Activated CD8-positive, alpha-beta memory T cell treated with anti-CD3 and anti-CD28 coated beads for 1 hour (primary cell): ENCODE measurements at places on chromosomes 2 and 18.

DNA sequence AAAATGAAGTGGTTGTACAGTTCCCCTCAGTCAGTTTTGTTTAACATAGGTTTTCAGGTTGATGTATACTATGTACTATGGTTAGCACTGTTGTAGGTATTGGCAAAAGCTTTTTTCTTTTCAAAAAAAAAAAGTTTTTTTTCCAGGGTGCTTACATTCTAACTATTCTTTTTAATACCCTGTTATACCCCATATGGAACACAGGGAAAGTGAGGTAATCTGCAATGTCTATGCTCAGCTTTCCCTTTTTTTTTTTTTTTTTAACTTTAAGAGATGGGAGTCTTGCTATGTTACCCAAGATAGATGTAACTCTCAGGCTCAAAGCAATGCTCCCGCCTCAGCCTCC lies 590 bp upstream of the CCDC138 start:
- DNase-seq = no peak

- no peak for DNase-seq
Measured at GRCh38 chr18:70513502-70514171, 224.8 kb downstream of the SOCS6 start.

GRCh38 chr2:43708891-43709290 lies 32.7 kb upstream of the C1GALT1C1L start:
- DNase-seq = no peak

DNA sequence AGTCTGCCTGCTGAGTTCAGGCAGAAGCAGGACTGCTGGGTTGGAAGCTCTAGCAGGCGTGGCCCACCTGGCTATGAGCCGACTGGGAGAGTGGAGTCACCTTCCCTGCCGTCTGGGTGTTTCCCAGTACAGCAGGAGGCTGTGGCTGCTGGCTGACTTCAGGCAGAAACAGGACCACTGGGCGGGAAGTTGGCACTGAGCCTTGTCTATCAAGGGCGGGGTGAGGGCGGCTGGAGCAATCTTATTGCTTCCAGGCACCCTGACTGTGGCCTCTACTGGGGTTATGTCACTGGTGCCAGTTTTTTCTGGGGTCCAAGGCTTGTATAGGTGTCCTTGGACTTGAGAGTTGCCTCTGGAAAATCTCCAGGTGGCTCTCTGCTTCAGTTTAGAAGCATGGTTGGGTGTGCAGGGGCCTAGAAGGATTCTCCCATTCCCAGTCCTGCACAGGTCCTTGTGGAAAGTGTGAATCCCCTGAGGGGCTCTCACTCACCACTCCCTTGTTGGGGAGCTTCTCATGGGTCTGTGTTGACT lies 30.5 kb downstream of the LTBP1 start:
- no peak for DNase-seq

GRCh38 chr2:122328816-122329215 lies 573.4 kb downstream of the TSN start:
- no peak for DNase-seq

DNA sequence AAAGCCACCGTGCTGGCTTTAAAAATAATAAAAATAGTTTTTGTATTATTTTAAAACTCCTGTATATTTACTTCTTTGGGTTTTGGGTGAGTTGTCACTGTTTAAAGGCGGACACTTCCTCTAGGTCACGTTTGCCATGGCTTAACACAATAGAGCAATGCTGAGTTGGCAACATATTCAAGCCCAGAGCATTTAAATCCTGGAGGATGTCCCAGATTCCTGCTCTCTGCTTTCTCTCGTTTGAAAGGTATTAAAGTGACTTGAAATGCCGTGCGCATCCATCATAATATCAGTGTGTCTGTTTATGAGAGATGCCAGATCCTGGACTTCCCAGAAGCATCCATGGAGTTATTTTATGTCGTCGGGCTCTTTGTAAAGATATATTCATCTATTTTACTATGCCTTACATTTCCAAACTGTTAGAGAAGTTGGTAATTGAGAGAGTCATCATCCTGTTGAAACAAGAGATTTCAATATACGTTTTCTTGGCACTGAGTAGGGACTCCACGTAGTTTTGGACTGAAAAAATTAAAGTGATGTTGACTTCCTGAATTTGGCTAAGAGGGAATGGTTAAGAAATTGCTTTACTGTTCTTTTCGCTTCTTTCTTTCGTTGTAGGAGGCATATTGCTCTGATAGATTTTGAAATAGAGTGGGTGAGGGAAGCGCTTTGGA lies 150.6 kb downstream of the ZNF236 start:
- DNase-seq = no peak

- DNase-seq = no peak
Measured at GRCh38 chr2:62760026-62760425, 54.5 kb downstream of the EHBP1 start.

GRCh38 chr18:67665266-67665665 lies 148.7 kb upstream of the DSEL start:
- no peak for DNase-seq

DNA sequence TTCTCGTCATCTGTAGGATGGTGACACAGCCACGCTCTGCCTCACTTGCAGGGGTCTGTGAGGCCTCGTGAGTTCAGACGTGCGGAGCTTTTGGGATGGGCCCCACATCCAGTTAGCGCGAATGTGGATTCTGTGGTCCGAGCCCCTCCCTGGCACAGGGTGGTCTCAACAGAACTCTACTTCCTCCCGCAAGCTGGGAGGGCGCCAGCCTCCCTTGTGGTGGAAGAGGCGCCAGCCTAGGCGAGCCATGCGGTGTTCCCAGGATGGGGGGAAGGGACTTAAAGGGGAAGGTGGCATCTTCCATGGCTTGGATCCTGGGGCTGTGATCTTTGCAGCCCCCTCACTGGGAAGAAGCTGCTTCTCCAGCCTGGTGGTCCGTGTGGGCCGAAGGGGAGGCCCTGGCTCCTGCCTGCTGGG lies 1.4 kb downstream of the SNORC start:
- DNase-seq = no peak

- no peak for DNase-seq
Measured at GRCh38 chr18:24818441-24818840, 358.0 kb downstream of the HRH4 start.

DNA sequence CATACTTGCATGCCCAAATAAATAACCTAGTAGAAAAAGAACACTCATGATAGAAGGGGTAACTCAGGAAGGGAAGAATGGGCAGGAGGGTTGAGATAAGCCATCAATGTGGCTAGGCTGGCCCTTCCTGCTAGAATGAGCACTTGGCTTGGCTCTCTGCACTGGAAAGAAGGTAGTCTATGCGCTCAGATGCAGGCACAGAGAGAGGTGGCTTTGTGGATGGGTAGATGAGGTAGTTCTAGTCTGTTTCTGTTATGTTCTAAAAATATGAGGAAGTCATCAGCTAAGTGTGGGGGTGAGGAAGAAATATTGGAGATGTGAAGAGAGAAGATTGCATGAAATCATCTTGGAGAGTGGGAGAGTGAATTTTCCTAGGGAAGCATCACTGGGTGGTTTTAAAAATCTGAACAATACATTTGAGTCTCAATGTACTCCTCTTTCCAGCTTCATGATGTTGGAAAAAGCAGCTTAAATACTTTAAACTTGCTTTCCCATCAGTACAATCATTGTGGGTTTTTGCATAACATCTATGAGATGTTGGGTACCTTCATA lies 357.1 kb downstream of the CNTNAP5 start:
- no peak for DNase-seq

DNA sequence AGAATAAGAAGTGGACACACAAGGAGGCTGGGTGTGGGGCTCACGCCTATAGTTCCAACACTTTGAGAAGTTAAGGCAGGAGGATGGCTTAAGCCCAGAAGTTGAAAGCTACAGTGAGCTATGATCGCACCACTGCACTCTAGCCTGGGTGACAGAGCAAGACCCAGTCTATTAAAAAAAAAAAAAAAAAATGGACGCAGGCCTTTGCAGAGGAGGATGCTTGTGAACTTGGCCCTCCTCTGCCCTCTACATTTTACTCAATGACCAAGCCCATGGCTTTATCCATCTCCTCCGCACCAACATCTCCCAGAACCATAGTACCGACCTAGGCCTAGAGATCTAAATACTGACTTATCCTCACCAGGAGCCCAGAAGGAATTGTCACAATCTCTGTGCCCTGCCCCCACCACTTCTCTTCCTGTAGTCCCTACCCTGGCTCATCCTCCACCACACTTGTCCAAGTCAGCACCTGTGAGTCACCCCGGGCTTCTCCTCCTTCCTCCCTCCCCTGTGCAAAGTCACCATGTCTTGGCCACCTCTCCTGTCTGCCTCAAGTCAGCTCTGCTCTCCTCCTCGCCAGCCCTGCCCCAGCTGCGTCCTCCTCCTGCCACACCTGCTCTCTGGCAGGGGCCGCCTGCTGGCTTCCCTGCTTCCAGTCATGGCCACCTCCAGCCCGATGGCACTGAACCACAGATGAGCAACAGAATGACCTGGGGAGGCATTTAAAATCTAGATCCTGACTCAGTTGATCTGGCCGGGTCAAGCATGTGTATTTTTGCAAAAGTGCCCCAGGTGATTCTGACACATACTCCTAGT lies 35.8 kb upstream of the ASPRV1 start:
- DNase-seq = no peak

- DNase-seq = no peak
Measured at GRCh38 chr2:136407952-136408318, 290.0 kb upstream of the CXCR4 start.

DNA sequence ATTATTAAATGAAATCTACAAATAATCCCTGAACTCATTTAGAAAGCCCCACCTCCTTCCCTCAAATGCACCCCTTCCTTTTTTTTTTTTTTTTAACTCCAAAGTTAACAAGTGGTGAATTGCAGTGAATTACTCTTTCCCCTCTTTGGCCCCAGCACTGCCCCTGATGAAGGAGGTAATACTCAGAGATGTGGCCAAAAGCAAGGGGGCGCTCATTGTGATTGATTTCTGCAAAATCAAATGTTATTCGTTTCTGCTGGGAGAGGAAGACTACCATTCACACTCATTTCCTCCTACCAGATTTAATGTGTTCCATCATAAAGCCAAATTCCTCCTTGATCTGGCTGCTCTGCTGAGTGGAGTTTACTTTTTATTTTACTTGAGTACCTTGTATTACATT lies 259.4 kb downstream of the GPD2 start:
- no peak for DNase-seq

DNA sequence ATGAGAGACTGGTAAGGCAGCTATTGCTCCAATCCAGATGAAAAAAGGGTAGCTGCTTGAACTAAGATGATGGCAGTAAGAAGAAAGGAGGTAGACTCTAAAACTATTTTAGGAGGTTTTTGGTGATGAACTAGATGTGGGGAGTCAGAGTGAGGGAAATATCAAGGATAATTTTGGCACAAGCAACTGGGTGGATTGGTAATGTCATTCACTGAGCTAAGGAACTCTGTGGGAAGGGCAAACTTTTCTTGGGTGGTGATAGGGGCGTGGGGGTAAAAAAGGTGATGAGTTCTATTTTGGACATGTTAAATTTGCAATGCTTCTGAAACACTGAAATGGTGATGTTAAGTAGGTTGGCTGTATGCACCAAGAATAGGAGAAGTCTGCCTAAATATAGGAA lies 19.3 kb downstream of the PAIP2B start:
- DNase-seq = no peak

DNA sequence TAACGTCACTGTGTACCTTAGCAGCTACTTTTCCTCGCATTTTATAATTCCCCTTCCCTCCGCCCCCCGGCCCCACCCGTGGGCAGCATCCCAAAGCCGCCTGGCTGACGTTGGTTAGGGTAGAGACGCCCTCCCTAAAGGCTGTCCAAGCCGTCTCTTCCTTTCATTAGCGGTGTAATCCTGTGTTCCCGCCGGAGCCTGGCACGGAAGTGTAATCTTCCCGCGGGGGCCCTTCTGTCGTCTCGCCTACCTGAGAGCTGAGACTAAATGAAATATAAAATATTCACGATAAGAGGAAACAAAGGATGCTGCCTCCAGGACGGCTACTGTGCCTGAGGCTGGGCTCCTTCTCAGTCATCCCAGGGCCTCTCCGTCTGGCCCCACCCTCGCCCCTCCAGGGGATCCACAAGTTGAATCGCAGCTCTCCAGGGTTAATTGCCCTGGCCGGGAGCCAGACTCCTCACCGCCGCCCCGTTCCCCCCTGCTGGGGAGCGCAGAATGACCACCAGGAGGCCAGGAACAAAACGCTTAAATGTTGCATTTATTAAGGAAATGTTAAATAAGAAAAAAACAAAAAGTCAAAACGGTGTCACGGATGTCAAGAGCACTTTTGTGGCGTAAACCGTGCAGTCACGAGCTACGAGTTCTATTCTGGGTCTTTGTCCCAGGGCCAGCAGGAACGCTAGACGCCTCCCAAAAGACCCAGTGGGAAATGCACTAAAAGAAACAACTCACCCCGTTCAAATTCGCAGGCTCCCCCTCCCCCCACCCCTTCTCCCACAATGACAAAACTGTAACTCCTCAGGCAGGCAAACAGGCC lies 1.5 kb downstream of the RPRM start:
- no peak for DNase-seq

DNA sequence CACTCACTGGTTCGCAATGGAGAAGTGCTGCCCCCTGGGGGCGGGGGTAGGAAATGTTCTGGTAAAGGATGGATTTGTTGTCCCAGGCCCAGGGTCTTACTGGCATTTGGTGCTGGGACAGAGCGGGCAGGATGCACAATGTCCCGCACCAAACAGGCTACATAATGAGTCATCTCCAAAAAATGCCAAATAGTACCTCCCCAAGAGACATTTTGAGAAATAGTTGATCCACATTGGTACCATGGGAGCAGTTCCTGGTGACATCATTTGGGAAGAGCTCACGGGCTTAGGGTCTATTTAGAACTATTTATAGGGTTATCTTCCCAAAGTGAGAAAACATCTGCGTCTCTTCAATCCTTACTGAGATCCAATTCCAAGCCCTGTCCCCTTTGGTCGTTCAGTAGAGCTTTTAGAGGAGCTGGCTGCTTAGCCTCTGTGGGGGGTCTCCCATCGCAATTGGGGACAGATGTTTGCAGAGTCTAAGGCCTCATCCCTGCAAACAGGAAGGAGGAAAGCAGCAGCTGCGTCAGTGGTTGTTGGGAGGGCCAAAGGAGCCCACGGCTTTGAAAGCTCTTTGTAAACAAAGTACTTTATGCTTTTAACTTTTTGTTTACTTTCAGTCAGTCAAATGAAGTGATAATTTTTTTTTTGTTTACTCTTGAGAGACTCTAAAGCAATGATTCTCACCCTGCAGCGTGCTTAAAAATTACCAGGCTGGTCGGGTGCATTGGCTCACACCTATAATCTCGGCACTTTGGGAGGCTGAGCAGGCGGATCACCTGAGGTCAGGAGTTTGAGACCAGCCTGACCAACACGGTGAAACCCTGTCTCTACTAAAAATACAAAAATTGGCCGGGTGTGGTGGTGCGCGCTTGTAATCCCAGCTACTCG lies 49.3 kb downstream of the GREB1 start:
- DNase-seq = no peak
